Diencephalon (tissue), 1 donor: ENCODE measurements at places on chromosomes 12 and 14. TPM values are rescaled to one million over a fixed set of nuclear protein-coding genes. Genes with fewer than 3 reads are reported as not detected.

The AHNAK2 gene
- 30.7 TPM for total RNA-seq

The AMDHD1 gene
- total RNA-seq, result 1.6 TPM

The PRKD1 gene
- total RNA-seq, result 16.4 TPM

The MYF6 gene
- 0.92 TPM for total RNA-seq

The FAIM2 gene
- 59.1 TPM for total RNA-seq

The TMEM132C gene
- 8.1 TPM for total RNA-seq

The PSMD9 gene
- total RNA-seq, result 15.7 TPM

The GNG2 gene
- total RNA-seq, result 424 TPM

The SRRM4 gene
- 11.5 TPM for total RNA-seq

The VWF gene
- total RNA-seq, result 18.5 TPM

The DDX23 gene
- total RNA-seq, result 56.5 TPM

The GPRC5A gene
- 0.23 TPM for total RNA-seq

The C12orf50 gene
- 0.23 TPM for total RNA-seq

The DBX2 gene
- total RNA-seq, result 6.9 TPM

The SLC4A8 gene
- total RNA-seq, result 42.7 TPM

The SERPINA12 gene
- not detected for total RNA-seq

The FBXW8 gene
- total RNA-seq, result 9.7 TPM

The KRT71 gene
- not detected for total RNA-seq

The ALDH1L2 gene
- total RNA-seq, result 8.3 TPM

The PLEKHG3 gene
- 9.9 TPM for total RNA-seq

The CACNA2D4 gene
- 0.92 TPM for total RNA-seq

The ST8SIA1 gene
- 33.4 TPM for total RNA-seq

The EML5 gene
- 45.4 TPM for total RNA-seq
